ACHN (cell line): ENCODE measurements at places on chromosomes 5 and 9.
A peak's percentile ranks its signal among the peaks of the same experiment; 100 is the strongest.

DNA sequence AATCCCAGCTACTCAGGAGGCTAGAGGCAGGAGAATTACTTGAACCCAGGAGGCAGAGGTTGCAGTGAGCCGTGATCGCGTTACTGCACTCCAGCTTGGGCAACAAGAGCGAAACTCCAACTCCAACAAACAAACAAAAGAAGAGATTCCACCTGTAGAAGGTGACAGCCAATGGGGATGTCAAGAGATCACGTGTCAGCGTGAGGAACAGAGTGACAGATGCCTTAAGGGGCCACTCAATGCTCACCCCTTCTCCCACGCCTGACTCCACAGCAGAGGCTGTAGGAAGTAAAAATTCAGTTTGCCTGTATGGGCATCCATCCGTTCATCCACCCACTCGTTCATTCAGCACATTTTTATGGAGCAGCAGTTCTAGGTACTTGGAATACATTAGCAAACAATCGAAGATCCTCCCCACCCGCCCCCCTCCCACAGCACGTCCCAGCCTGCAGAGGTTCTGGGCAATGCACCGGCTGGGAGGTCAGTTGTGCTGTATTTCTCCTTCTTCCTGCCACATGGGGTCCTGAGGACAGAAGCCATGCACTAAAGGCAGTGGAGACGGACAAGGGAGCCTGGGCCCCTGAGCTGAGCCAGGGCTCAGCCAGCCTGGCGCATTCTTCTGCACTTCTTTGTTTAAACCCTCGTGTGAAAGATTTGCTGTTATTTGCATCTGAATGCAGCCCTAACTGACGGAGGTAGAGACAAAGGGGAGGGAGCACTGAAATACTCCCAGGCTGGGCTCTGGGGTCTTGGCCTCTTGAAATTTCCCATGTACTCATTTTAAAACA lies 11.3 kb upstream of the RNF130 start:
- DNase-seq, result no peak

GRCh38 chr9:89595646-89596045 lies 9.2 kb upstream of the GADD45G start:
- DNase-seq, result no peak

DNA sequence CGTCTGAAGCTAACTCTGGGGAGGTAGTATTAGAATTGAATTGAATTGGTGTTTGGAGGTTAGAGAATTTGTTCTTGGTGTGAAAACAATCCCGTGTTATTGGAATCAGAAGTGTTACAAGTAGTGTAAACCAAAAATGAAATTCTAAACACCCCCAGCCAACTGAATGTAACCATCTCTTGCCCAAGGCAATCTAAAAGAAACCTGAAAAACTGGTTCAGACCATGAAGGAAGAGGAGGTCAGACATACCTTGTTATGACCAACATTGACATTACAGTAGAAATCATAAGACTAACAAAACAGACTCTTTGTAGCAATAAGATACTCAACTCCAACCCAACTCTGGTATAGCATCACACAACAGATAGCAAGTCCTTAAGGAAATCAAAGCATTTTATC lies 159.0 kb downstream of the TUSC1 start:
- DNase-seq, result no peak

- DNase-seq, result no peak
Observed at GRCh38 chr9:91119679-91120078, 242.0 kb downstream of the AUH start.

DNA sequence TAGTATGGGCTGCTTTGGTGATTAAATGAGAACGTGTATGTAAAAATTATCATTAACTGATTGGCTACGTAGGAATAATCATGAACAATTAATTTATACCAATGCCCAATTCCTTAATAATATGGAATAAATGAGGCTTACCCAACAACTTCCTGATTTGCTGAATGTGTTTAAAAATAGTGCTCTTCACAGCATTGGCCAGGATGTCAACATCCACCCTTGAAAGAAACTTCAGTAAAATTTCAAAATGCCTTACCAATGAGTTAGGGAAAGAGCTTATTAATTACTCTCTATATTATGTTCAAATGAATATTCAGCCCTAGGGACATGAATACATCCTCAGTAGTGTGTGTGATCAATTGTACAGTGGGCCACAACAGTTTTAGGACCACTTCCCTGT lies 401.4 kb downstream of the PSAT1 start:
- DNase-seq, result no peak

- no peak for DNase-seq
Observed at GRCh38 chr5:124912638-124913328, 166.3 kb upstream of the ZNF608 start.

DNA sequence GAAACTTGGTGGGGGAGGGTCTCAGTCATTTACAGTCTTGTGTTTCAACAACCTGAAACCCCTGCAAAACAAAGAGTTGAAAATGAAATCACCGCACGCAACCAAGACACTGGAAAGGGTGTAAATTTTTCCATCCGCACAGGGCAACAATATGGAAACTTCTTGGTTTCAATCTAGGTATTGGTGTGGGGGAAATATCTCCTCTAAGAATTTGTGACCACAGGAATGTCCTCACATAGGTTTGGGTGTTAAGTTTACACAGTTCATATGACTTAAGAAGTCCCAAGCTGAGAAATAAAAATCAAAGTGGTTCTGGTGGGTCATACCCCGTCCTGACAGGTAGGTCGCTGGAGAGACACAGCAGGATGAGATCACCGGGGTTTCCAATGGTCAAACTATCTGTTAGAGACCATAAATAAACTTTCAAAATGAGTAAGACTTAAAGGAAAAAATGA lies 51.9 kb upstream of the PIP5K1B start:
- DNase-seq, result no peak

DNA sequence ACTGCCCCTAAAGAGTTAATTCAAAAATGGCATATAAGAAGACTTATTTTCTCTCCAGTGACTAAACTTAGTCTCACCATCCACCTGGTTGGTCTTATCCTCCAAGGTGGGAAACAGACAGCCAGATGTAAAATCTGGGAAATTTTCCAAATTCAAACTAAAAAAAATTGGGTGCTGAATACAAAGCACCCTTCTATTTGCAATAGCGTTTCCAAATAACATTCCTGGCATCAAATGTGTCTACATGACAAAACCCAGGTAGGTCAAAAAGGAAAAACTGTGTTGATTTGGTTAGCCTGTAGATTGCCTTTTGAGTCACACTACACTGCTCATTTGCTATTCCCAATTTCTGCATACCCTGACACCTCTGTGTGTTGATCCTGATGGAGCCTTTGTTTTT lies 252.2 kb downstream of the NR2F1-AS1 start:
- no peak for DNase-seq

DNA sequence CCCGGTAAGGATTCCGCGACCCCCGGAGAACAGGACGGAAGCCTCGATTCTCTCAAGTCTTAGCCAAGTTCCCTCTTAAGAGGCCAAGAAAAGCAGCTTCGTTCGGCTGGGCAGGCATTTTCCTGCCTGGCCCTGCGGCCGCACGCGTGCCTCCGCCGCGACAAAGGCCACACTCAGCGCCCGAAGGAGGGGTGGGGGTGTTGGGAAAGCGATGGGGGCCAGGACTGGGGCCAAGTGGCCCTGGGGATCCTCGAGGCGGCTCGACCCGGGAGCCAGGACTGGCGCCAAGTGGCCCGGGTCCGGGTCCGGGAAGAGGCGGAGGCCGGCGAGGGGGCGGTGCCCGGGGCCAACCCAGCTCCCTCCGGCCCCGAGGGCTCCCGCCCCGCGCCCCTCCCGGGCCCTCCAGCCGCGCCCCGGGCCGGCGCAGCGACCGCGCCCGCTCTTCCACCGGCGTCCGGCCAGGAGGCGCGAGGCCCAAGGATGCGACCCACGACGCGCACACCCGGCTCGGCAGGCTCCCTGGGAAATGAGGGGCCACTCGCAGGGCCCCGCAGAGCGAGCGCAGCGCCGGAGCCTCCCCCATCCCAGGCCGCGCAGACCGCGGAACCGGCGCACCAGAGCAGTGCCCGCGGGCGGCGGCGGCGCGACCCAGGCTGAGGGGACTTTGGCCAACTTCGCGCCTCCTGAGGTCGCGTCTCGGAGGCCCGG lies 756 bp downstream of the VAV2 start:
- peak; percentile 42 for DNase-seq

GRCh38 chr5:65418661-65419060 lies 63.1 kb downstream of the ADAMTS6 start:
- DNase-seq, result no peak

GRCh38 chr9:71042448-71042990 lies 78.9 kb downstream of the TRPM3 start:
- no peak for DNase-seq

- DNase-seq, result no peak
Observed at GRCh38 chr9:121731919-121732318, 80.5 kb downstream of the DAB2IP start.
